NCI-H2227 treated with DMSO at 0.1 percent for 48 hours (cell line): ENCODE measurements at places on chromosomes 7 and 10.

- DNase-seq: no peak
Measured at GRCh38 chr10:72653383-72654096, 27.7 kb upstream of the MICU1 start.

GRCh38 chr10:110523736-110524135, 26.0 kb downstream of the DUSP5 start:
- DNase-seq: no peak

DNA sequence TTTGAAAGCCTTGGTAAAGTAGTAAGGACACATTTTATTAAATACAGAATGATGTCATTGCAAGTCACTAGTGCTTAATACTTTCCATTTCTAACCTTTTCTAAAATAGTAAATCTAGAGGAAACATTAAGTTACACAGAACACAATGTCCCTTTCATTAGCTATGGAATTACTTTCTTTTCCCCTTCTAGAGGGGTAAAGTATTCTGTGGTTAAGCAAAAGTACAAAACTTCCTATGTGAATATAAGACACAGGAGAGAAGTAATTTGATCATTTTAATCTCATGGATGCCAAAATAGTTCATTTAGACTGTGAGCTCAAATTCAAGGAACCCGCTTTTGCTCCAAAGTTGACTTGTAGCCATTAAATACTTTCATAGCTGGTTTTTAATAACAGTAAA, 49.8 kb downstream of the SEMA3E start:
- DNase-seq: no peak

DNA sequence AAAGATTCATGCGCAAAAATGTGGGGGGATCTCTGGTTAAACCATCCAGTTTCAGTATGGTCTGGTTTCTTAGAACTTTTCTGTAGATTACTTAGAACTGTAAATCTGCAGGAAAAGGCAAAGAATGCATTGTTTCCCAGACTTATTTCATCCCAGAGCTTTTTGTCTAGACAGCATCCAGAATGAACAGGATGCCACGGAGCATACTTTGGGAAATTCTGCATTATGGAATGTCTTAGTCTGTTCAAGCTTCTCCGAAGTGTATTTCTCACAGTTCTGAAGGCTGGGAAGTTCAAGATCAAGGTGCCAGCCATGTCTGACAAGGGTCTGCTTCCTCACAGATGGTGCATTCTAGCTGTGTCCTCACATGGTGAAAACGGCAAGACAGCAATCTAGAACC, 136.3 kb downstream of the INHBA start:
- DNase-seq: no peak

DNA sequence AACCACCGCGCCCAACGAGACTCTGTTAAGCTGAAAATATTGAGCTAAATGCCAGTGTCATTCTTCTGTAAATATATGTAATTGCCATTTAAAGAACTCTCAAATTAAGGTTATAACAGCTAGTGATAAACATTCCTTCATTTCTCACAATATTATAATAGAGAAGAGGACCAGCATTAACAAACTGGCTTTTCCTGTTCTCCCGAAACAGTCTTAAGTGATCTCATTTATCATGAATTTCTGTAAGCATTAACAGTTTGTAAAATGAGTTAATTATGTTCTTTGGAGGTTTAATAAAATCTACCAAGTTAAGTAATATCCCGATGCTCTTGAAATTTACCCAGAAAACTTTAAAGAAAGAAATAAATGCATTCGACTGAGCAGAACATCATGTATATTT, 352.8 kb downstream of the KCNMA1 start:
- DNase-seq: no peak
